ENCODE measurements at places on chromosomes 13 and 19.

- no peak for DNase-seq
These were observed 95.6 kb upstream of the RFC3 start for GRCh38 chr13:33722216-33722915.

GRCh38 chr13:104784891-104785290 is 1718.7 kb upstream of the SLC10A2 start:
- DNase-seq = no peak

GRCh38 chr19:31099515-31100205 is 249.6 kb downstream of the TSHZ3 start:
- no peak for DNase-seq

DNA sequence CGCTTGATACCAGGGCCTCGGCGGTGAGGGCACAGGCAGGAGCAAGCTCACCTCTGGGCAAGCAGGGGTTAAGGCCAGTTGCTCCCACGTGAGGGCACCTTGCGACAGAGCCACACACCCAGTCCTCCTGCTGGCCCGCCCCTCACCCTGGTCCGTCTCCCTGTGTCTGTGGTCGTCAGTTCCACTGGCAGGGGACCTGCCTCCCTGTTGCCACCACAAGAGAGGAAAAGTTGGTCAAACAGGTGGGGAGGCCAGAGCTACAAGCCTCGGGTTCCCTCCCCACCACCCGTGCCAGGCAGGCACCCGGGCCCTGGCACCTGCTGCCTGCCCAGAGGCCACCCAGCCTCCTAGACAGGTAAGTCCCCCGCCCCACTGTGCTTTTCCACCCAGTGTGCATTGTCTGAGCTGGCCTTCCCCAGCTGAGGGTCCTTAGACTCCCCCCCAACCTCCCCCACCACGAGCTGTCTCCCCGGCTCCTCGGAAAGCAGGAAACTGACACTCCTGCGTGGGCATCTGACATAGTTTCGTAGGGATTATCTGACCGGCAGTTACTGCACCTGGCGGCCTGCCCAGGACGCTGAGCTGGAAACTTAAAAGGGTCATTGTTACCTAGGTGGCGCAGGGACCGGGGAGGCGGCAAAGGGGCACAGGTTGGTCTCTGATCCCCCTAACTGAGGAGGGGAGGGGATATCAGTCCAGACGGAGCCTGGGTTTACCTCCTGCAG is at the start of gene TJP3:
Gene TJP3, plus strand, starts transcription at position 178 of the 725 bp plus-strand sequence. CDS start 20,049 bp downstream, outside the sequence.
- no peak for DNase-seq

- DNase-seq = no peak
These were observed 1054.4 kb upstream of the SPRY2 start for GRCh38 chr13:81395368-81395767.
